ENCODE measurements at places on chromosomes 5 and 9.

DNA sequence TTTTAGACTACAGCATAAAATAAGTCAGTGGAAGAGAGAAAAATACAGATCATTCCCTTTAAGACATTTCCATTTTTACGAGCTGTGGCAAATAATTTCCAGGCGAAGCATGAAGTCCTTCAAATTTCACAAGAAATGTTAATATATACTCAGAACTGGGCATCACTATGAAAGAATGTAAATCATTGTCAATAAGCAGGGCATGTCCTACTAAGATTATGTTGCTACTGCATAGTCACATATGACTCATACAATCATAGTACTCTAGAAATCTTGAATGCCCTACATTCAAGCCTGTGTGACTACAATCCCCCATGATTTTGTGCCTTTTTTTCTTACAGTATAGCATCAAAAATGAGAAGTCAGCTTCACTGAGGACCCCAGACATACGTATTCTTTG, 485.2 kb upstream of the FTMT start:
- DNase-seq = no peak

DNA sequence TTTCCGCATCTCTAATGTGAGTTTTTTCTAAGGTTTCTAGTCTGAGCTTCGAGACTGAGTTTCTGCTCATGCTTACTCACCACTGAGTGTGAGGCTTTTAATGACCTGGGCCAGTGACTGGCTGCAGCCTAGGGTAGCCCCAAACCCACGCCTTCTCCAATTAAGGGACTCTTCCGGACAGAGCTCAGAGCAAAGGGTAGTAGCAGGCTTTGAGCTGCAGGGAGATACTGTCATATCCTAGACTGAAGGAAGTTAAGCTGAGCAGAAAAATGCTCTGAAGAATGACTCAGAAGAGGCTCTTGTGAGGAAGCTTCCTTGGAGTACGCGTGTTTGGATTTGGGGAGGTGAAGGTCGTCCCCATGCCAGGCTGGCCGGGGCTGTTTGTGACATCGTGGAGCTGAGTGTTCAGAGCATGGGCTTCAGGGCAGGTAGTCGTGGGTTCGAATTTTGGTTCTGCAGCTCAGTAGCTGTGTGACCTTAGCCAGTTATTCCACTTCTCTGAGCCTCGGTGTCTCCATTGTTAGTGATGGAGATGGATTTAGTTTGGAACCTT, 3.5 kb downstream of the USP20 start:
- no peak for DNase-seq

DNA sequence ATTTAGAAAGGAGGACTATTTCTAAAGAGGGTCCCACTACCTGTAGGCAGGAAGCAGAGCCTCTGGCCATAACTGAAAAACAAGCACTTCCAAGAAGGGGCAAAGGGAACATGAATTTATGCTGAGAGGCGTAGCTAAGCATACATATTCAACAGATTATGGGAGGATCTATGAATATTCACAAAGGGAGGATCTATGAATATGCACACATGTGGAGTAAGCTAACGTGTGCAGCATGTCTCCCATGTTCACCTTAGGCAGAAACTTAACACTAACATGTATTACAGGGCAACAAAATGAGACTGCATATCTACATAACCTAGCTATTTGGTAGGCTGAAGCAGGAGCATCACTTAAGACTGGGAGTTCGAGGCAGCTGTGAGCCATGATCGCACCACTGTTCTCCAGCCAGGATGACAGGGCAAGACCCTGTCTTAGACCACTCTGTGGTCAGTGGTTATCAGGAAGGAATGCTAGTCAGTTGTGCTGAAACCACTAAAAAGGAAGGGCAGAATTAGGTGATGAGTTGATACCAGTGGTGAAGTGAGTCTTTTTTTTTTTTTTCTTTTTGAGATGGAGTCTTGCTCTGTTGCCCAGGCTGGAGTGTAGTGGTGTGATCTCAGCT, 20.8 kb downstream of the FXN start:
- no peak for DNase-seq

DNA sequence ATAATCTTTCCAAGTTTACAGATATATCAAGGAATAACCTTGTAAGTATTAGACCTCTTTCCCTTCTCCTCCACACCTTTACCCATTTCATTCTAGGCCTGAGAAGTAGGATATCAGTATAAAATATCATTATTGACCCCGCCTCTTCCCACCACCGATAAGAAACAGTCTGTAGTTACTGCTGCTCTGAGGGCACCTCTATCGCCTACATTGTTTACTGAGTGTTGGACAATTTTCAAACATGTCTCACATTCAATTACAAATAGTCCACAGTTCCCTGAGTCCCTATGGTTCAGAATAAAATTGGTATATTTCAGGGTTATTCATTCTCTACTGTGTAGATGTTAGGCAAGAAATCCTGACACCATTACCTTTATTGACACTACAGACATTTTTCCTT, 73.4 kb downstream of the TEK start:
- DNase-seq = no peak

GRCh38 chr5:131022811-131023497, 142.1 kb downstream of the HINT1 start:
- DNase-seq = no peak

GRCh38 chr5:36683821-36684434, 77.5 kb downstream of the SLC1A3 start:
- DNase-seq = no peak

- no peak for DNase-seq
Measured at GRCh38 chr5:120808135-120808534, 344.0 kb downstream of the PRR16 start.

DNA sequence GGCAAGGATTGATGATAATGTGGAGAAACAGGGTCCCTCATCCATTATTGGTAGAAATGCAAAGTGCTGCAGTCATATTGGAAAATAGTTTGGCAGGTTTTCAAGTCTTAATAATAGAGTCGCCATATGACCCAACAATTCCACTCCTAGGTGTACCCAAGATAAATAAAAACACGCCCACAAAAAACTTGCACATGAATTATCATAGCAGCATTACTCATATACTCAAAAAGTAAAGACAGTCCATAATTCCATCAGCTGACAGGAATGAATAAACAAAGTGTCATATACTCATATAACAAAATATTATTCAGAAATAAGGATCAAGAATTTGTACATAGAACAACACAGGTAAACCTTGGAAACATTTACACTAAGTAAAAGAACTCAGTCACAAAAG, 242.9 kb upstream of the FTMT start:
- no peak for DNase-seq

GRCh38 chr9:27192291-27192960, 83.4 kb downstream of the TEK start:
- no peak for DNase-seq

GRCh38 chr5:8682381-8682780, 813.4 kb downstream of the MTRR start:
- no peak for DNase-seq

DNA sequence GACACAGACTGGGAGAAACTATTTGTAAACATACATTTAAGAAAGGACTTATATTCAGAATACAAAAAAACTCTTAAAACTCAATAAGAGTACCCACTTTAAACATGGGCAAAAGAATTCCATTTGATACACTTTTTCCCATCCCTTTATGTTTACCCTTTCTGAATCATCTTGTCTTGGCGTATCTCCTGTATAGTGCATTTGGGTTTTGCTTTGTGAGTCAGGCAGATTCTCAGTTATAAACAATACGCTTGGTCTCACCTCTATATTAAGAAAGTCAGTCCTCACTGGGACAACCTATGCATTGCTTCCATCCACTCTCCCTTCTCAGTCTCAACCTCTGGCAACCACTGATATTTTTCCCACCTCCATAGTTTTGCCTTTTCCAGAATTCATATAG, 27.3 kb upstream of the ADAMTS6 start:
- no peak for DNase-seq

DNA sequence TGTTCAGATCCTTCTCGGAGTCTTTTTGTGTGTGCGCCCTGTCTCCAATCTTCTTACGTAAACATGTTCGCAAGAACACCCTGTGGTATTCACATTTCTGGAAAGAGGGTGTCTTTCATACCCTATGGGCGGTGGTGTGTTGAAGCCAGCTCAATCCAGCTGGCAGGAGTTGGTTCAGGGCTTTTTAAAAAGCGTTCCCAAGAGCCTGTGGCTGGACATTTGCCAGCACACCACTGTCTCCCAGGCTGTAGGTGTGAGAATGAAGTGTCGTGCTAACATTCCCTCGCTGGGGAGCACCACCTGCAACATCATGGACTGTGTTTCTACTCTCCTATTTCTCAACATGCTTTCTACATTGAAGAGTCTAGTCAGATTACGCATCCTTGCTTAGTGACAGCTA, 51.7 kb downstream of the S1PR3 start:
- no peak for DNase-seq

DNA sequence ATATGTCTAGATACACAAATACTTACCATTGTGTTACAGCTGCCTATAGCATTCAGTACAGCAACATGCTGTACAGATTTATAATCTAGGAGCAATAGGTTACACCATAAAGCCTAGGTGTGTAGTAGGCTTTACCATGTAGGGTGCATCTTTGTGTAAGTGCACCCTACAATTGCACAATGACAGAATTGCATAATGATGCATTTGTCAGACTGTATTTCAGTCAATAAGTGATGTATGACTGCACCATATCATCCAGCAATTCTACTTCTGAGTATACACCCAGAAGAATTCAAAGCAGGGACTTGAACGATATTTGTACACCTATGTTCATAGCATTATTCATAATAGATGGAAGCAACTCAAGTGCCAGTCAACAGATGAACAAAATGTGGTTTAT, 100.4 kb upstream of the SLC44A1 start:
- DNase-seq = no peak

GRCh38 chr9:133303266-133304157, 28.5 kb upstream of the ABO start:
- no peak for DNase-seq

GRCh38 chr5:84379749-84380148, 4.9 kb downstream of the EDIL3 start:
- DNase-seq = no peak

Measured in activated gamma-delta T cell treated with anti-CD3 and anti-CD28 coated beads, Interleukin-2, amount 50 U/mL, for 16 hours (primary cell).